ENCODE measurements at places on chromosomes 6 and 20.

GRCh38 chr6:140344142-140344913 lies 969.9 kb upstream of the CITED2 start:
- no peak for DNase-seq

- DNase-seq = no peak
Measured at GRCh38 chr6:113813142-113813541, 44.0 kb upstream of the MARCKS start.

DNA sequence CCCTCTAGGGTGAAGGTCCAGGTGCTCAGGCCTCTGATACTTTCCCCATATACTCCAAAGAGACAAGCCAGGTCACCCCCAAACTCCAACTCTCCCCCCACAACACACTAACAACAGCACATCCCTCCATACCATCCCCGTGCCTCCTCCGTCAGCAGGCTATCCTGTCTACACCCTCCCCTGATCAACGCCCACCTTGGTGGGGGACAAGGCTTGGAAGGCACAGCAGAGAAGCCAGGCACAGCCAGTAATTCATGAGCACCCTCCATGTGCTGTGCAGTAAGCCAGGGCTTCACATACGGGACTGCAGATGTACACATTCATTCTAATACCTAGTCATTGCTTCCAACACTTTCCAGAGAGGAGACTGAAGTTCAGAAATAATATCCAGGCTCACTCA lies 57.6 kb downstream of the TRERF1 start:
- no peak for DNase-seq

- DNase-seq = no peak
Measured at GRCh38 chr6:89518352-89519055, 85.6 kb downstream of the ANKRD6 start.

- DNase-seq = no peak
Measured at GRCh38 chr6:2450546-2450945, 205.1 kb upstream of the GMDS start.

DNA sequence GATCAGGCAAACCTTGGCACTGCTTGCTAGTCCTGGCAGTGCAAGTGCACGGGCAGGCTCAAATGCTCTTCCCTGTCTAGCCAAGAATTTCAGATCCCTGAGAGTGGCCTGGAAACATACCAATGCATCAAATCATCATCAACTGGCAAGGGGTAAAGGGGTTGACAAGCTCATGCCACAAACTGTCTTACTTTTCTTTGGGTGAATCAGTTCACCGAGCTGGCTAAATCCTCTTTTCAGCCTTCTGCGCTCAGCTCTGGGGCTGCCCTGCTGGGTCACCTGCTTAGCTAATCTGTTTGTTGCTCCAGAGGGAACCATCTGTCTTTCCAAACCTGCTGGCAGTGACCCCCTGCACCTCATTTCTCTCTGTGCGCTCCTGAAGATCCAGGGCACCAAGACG lies 59.5 kb downstream of the LYRM4 start:
- DNase-seq = no peak

GRCh38 chr6:35754452-35755277 lies 17.8 kb downstream of the ARMC12 start:
- DNase-seq = no peak

- no peak for DNase-seq
Measured at GRCh38 chr6:165159460-165159859, 149.9 kb downstream of the C6orf118 start.

DNA sequence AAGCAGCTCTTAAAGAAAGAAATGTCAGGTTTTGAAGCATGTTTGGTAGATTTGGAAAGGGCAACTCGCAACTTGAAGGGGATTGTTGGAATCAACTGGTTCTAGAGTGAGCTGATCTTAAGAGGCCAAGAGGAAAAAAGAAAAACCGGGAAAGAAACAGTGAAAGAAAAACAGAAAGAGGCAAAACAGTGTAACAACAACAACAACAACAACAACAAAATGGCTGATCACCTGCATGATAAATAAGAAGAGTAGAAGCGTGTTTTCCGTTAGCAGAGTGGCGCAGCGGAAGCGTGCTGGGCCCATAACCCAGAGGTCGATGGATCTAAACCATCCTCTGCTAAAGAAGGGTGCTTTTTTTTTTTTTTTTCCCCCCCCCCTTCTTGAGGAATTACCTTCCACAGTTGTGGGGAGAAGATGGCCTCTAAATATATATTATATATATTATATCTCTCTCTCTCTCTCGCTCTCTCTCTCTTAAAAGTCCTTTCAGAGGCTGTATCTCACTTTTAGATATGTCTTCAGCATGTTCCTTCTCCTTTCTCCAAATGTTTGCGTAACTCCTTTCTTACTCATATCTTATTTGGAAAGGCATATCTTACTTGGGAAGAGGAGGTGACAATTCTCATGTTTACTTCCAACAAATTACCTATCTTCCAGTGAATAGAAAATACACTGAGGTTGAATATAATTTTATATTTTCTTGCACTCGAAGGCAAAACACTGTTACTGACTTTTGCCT lies 134.4 kb downstream of the OR2B2 start:
- DNase-seq = no peak

DNA sequence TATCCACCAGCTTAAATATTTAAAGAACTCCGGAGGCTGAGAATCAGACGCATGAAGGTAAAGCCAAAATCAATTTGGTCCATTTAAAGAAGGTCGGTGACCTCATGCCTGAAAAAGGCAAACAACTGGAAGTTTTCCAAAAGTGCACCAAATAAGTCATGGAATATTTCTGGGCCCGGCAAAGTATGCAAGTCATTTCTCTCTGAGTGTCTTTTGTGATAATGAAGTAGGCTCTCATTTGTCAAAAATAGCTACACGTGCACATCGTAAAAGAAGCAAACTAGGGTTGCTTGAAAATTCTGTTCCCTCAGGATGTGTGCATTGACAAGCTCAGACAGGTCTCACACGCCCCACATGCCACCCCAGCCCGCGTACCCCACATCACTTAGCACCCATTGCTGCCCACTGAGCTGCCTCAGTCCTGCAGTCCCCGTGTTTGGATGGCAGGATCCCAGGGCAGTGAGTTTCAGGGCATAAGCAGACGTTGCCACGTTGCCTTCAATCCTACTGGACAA lies 20.5 kb upstream of the PYGB start:
- no peak for DNase-seq

DNA sequence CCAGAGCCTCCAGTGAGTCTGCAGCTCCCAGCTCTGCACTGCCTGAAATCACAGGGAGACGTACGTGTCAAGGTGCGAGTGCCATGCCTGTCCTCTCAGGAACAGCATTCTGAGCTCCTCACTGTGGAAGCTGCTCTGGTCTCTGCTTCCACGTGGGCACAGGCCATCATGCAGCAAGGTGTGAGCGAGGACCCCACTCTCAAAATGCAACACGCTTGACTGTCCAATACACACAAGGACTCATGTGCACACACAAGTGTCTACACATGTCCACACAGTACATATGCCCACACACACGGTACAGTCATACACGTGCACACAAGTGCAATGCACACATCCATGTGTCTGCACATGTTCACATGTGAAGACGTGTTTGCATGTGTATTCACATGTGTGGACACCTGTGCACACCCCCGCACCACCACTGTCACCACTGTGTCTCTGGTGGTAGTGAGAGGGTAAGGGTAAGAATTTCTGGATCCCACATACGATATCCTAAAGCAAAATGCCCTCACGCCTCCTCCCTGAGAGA lies 260.5 kb downstream of the DLL1 start:
- no peak for DNase-seq

DNA sequence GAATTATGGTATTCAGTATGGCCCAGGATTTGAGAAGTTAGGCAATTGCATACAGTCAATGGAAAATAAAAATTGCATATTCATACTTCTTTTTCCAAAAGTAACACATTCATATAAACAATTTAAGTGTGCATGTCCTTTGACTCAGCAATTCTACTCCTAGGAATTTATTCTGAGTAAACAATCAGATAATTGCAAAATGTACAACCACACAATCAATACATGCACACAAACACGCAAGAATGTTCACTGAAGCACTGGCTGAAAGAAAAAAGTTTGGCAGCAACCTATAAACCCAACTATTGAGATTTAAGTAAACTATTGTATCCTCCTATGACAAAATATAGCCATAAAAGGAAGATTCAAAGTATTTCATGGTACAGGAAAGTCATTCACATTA lies 1.6 kb downstream of the CYP39A1 start:
- DNase-seq = no peak

DNA sequence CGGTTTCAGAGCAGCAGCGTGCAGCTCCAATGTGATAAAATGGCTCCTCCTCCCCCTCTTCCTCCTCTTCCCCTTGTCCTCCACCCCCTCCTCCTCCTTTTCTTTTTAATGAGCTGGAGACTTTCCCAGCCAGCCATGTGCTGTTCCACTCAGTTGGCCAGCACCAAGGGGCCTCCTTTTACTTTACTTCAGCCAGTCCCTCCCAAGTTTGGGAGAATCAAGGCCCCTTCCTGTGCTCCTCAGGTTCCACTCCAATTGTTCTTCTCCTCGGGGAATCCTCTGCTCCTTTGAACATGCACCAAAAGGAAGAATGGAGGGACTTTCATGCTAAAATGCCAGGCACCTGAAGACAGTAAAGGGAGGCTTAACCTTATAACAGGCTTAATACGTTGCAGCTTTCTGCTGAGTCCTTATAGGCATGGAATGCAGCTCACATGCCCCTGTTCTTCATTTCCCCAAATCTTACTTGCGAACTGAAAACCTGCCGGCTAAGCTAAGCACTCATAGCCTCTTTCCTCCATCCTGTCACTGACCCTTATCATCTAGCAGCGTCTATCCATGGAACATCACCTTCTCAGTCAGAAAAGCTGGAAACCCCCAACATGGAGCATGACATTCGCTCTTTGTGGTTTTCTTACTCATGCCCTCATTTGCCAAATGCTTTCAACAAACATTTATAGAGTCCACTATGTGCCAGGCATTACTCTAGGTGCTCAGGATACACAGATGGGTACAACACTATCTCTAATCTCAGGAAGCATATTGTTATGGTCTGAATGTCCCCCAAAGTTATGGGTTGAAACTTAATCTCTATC lies 170.6 kb downstream of the PHACTR1 start:
- no peak for DNase-seq

DNA sequence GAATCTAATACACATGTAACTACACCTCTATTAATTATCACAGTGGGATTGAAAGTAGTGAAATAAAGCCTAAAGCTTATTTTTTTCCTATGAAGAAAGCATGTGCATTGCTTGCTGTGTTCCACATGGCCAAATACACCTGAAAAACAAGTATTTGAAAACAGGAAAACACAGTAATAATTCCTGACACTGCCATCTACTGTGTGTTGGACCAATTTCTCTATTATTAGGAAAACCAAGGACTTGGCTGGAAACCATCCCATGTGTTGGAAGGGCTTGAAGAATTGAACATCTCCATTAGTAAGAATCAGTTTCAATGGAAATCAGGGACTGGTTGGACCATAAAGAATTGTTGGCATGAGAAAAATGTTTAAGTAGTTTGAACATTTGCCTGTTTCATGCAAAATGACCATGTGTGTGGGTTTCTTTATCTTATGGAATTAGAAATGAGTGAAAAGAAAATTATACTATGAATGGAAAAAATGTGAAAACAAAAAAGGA lies 124.1 kb downstream of the PHF3 start:
- DNase-seq = no peak

- DNase-seq = no peak
Measured at GRCh38 chr6:88166493-88167351, 575 bp upstream of the CNR1 start.

GRCh38 chr6:129659590-129660345 lies 50.2 kb downstream of the ARHGAP18 start:
- DNase-seq = no peak

- no peak for DNase-seq
Measured at GRCh38 chr6:130756824-130757223, 70.4 kb upstream of the SMLR1 start.

DNA sequence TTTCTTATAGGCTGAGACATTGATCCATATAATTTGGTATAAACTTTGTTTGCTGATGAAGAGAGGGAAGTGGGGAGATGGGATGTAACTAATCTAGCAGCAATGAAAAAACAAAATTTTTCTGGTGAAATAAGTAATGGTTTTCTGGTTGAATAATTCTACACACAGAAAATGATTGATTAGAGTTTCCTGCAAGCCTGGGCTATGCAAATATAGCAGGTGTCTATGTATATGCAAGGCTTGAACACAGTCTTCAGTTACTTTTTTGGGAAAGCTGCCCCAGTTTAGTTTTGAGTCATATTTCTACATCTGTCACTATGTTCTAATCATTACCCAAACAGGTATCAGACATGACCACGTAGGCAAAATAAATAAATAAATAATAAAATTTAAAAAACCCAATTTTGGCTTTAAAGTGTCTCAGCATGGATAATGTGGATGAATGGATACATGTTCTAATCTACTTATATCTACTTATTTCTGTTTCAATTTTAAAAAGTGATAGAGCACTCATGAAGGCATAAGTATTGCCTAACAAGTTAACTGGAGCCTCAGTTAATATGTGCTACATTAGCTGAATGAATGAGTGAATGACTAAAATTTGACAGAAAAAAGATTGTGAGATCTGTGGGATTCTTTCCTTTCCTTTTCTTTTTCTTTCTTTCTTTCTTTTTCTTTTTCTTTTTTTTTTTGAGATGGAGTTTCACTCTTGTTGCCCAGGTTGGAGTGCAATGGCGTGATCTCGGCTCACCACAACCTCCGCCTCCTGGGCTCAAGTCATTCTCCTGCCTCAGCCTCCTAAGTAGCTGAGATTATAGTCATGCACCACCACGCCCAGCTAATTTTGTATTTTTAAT lies 37.2 kb upstream of the TFB1M start:
- no peak for DNase-seq

GRCh38 chr6:122845464-122845863 lies 56.4 kb downstream of the SMPDL3A start:
- no peak for DNase-seq

GRCh38 chr6:122207061-122207460 lies 192.4 kb upstream of the HSF2 start:
- no peak for DNase-seq

- DNase-seq = no peak
Measured at GRCh38 chr6:10403385-10404106, 11.3 kb downstream of the TFAP2A start.

DNA sequence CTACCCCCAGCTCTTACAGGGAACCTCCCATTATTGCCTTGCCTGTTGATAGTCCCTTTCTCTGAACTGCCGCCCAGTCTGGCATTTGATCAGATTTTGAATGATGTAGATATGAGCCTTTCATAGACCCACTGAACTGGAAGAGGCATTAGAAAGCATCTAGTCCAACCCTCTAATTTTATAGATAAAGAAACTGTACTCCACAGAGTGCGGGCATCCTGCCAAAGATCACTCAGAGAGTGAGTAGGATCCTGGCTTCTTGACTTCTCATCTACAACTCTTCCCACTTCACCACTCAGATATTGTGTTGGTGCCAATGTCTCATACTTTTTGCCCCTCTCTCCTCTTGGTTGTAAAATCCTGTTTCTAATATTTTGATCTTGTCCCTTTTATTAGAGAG lies 179.2 kb upstream of the BMP2 start:
- DNase-seq = no peak

DNA sequence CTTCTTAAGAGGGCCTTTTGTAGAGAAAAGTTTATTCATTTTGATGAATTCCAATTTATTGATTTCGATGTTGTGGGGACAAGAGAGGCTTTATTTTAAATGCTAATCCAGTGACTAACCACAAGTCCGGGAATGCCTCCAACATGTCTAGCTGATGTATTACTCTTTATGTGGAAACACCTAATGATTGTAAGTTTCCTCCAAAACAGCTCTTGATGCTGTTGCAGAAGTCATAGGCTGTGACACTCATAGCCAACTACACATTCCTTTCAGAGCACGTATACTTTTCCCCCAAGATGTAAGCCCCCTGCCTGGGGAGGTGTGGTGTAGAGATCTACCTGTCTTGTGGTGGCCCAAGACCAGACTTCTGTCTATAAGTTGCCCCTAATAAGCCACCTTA lies 61.3 kb upstream of the RNF24 start:
- no peak for DNase-seq

All from stimulated activated CD4-positive, alpha-beta T cell treated with anti-CD3 and anti-CD28 coated beads, Interleukin-15, amount 100 ng/mL, for 48 hours (primary cell).